Mesendoderm (in vitro differentiated cells): ENCODE measurements at places on chromosomes 2 and 18.

- no peak for DNase-seq
Measured at GRCh38 chr2:7329465-7329864, 412.3 kb downstream of the RNF144A start.

GRCh38 chr2:223815186-223815883, 22.0 kb downstream of the AP1S3 start:
- no peak for DNase-seq

DNA sequence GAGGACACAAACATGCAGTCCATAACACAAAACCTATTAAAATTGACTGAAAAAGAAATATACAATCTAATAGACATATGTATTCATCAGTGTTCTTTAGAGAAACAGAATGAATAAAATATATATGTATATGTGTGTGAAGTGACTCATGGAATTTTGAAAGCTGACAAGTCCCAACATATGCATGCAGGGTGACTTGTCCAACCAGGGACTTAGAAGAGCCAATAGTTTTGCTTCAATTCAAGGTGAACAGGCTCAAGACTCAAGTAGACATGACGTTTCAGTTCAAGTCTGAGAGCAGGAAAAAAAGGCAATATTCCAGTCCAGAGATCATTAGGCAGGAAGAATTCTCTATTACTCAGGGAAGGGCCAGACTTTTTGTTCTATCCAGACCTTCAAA, 271.2 kb upstream of the SETBP1 start:
- no peak for DNase-seq

DNA sequence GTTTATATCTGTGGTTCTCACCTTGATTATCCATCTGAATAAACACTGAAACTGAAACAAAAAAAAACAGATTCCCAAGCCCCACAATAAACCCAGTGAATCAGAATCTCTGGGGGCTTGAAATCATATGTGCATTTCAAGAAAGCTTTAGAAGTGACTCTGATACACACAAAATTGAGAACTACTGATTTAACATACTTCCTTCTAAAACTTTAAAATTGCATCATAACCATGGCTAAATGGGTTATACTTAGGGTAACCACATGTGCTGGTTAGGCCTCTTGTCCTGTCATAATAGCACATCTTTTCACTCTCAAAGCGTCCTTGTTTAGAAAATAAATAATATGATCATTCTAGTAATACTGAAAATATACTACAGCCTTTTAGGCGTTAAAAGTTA, 100.9 kb downstream of the ATAD2B start:
- DNase-seq = no peak

DNA sequence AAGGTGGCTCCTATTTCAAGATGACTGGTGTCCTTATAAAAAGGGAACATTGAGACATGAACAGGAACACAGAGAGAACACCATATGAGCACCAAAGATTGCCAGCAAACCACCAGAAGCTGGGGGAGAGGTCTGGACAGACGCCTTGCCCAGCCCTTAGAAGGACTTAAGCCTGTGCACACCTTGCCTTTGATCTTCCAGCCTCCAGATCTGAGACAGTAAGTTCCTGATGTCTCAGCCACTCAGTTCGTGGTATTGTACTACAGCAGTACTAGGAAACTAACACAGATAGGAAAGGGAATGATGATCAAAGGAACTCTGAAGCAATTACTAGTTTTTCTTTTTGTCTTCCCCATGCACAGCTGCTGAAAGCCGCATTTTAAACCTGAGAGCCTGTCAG, 137.3 kb upstream of the FHL2 start:
- DNase-seq = no peak

- DNase-seq = peak; percentile 4
Measured at GRCh38 chr2:173831312-173832229, 133.6 kb downstream of the SP3 start.

DNA sequence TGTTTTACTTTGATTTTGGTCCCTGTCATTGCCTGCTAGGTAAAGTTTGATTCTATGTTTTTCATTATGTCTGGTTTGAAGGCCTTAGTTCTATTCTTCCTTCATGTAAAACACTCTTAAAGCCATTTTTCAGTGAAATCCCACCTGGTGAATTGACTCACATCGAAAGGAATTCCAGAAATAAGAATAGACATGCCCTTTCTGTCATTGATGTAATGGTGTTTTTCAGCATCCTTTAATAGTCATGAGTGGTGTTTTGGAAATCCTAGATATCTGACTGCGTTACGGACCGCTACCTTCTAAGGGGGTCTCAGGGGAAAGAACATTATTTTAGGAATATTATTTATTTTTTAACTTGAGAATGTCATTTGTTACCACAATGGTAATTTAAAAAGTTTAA, 104.5 kb upstream of the ZEB2 start:
- DNase-seq = no peak

GRCh38 chr2:45177870-45178269, 168.6 kb upstream of the SIX2 start:
- no peak for DNase-seq

- no peak for DNase-seq
Measured at GRCh38 chr2:44555700-44556099, 194.0 kb downstream of the CAMKMT start.

- DNase-seq = no peak
Measured at GRCh38 chr2:67646714-67647333, 249.7 kb downstream of the ETAA1 start.

DNA sequence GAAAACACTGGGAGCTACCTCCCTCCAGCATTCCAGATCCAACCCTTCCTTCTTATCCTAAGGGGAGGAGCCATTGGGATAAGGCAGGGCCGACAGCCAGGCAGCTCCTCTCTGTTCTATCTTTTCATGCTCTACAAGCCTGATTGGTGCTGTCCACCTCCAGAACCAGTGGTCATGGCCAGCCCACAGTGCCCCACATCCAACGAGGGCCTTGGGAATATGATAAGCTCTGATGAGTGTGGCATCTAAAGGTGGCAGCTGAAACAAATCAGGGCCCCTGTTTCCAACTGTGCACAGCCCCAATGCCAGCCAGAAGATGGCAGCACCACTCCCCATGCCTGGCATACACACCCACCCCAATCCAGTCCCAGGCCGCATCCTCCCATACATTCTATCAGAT, 329.3 kb downstream of the C1D start:
- peak; percentile 76 for DNase-seq

GRCh38 chr18:34953212-34953611, 88.0 kb upstream of the MAPRE2 start:
- DNase-seq = no peak

- DNase-seq = no peak
Measured at GRCh38 chr2:236190674-236191073, 22.5 kb upstream of the GBX2 start.

- DNase-seq = no peak
Measured at GRCh38 chr2:66235428-66235827, 199.5 kb upstream of the MEIS1 start.

- no peak for DNase-seq
Measured at GRCh38 chr18:76958692-76959341, 136.5 kb downstream of the ZNF236 start.

DNA sequence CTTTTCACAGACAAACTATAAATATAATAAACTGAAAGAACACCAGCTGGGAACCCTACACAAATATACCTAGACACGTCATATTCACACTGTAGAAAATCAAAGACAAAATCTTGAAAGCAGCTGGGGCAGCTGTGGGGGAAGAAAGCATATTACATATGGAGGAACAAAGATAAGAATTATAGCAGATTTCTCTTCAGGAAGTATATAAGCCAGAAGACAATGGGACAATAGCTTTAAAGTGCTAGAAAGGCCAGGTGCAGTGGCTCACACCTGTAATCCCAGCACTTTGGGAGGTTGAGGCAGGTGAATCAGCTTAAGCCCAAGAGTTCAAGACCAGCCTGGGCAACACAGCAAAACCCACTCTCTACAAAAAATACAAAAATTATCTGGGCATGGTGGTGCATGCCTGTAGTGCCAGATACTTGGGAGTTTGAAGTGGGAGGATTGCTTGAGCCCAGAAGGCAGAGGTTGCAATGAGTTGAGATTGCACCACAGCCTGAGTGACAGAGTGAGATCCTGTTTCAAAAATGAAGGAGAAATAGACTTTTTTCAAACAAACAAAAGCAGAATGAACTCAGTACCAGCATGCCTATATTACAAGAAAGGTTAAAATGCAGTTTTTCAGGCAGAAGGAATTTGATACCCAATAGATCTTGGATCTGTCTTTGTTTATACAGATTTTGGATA, 26.8 kb upstream of the ERCC3 start:
- no peak for DNase-seq

DNA sequence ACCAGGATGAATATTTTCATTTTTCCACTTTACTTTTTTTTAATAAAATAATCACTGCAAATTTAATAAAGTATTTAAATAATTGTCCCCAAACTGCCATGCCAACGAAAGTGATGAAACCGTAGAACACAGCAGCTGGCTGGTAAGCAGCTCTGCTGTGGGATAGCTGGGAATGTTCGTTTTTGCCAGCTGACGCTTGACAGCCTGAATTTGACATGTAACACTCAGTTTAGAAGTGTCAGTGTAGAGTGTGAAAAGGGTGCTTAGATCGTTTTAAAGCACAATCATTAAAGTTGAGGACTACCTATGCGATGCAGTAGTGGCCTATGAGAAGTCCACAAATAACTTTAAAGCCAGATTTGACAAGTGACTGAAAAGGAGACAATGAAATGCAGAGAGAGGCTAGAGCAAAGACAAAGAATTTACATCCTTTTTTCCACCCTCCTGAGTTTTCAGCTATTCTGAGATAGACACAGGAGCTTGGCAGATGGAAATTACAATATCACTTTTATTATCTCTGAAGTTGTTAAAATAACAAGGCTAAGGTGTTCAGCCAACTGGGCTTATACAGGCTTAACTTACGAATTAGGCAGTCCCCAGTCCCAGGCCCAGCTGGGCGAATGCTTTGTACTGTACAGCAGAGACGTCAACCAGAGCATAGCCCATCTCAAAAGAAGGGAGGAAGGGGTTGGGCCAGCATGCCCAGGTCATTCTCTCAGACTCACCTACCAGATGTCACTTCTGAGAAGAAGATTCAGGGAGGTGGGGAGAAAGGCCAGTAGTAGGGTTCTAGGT, 31.9 kb upstream of the SLC1A4 start:
- no peak for DNase-seq

DNA sequence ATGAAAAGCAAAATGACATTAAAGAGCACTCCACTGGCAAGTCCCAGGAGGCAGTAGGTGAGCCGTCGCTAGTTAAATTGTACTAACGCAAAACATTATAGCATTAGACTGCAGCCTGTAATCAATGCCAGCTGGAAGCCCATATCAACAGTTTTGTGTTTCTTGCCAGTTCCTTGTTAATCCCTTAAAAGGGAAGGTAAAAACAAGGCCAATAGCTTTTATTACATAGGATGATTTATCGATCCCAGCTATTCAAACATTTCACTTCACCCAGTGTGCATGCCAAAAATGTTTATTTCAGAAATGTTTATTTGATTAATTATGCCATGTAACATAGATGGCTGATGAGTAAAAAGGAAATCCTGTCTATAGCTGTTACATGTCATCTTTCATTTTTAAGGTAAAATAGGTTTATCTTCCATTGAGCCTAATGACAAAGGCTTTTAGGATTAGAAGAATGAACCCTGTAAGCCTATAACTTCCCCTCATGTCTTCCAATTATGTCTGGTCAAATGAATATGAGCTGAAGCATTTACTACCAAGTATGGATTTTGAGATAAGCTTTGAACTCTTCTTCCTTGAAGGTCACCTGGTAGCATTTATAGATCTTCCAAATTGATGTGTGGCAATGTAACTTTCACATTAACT, 591.2 kb downstream of the RNF144A start:
- no peak for DNase-seq

DNA sequence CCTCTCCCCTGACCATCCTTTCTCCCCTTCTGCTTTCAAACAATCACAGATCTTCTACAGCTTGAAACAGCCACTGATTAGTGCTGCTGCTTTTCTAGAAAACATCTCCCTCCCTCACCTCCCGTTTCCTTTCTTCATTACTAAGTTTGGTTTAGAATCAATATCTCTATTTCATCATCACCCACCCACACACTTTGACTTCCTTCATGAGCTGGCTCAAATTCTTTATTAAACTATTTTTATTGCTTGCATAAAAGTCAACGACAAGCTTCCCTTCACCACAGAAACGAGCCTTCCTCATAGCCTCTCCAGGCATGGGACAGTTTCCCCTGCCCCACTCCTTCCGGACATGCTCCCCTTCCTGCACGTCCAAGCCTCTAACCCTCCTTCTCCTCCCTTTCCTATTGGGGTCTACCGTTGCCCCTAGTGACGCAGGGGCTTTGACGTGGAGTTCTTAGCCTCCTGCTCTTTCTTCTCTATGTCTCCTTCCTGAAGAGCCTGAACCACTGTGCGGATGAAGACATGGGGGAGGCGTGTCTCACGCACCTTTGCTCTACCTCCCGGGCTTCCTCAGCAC, 172.0 kb downstream of the AFF3 start:
- DNase-seq = no peak

DNA sequence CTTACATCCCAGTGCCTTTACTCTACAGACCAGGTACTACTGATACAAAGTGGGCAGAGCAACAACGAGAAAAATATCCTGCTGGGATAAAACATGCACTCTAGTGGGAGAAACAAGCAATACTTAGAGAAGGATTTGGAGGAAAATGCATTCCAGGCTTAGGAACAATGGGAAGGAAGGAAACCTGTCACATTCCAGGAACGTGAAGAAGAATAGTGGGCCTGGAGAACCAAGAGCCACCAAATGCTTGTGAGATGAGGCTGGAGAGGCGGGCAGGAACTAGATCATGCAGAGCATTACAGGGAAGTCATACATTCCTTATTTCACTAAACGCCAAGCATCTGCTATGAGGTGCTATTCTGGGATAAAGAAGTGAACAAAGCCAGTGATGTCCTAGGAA, 342.3 kb downstream of the DCC start:
- DNase-seq = peak; percentile 97

DNA sequence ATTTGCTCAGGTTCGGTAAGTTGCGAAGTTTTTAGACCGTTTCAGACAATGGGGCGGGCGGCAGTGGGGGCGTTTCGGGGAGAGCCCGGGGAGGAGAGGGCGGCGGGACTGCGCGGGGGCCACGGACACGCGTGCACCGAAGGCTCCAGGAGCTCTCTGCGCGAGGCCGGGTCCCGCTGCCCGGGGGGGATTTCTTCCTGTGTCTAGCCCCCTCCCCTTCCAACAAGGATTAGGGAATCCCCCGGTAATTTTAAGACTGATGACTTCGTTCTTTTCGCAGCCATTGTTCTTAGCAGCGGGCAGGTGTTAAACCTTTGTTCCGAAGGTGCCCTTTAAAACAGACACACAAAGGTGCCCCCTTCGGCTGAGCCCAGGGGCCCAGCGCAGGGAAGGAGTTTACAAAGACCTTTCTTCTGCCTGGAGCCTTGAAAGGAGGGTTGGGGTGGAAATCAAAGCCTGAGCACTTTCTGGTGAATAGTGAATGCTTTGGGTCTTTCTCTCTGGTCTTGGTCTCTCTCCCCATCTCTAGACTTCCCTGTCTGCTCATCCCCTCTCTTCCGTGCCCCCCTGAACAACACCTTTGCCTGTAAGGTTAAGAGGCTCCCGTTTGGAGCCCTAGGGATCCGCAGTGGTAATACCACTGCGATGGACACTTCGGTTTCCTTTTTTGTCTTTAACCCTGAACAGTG, 2.1 kb downstream of the TRIB2 start:
- DNase-seq = peak; percentile 78

- DNase-seq = no peak
Measured at GRCh38 chr2:223369889-223370288, 232.3 kb downstream of the SCG2 start.

GRCh38 chr2:43414586-43415135, 181.2 kb downstream of the THADA start:
- peak; percentile 45 for DNase-seq
